ENCODE measurements at places on chromosomes 5 and 9.
A peak's percentile ranks its signal among the peaks of the same experiment; 100 is the strongest.

DNA sequence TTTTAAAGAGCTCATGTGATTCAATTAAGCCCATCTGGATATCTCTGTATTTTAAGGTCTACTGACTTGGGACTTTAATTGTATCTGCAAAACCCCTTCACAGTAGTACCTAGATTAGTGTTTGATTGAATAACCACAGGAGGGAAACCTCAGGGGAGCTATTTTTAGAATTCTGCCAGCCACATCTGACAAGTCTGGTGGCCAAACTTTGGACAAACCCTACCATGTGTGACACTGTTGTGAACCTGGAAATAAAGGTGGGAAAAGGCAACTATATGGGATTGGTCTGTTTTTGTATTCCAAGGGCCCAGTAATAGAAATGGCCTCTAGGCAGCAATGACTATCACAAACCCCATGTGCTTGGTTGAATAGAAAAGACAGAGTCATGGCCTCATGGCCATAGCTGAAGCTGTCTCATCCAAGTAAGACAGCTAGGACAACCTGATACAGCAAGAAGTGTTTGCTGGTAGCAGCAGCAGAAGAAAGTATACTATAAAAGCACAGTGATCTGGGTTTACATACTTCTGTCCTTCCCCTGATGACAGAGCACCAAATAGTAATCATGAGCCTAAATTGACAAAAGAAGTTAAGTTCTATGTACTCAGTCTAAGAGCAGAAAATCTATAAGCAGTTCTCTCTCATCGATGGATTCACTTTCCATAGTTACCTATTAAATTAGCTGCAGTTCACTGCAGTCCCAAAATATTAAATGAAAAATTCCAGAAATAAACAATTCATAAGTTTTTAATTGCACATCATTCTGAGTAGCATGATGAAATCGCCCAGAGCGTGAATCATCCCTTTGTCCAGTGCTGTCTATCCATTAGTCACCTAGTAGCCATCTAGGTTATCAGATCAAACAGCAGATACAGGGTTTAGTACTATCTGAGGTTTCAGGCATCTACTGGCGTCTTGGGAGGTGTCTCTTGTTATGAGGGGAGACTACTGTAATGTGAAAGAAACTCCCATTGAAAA lies 189.8 kb downstream of the ARHGAP26 start:
- peak; percentile 30 for DNase-seq

DNA sequence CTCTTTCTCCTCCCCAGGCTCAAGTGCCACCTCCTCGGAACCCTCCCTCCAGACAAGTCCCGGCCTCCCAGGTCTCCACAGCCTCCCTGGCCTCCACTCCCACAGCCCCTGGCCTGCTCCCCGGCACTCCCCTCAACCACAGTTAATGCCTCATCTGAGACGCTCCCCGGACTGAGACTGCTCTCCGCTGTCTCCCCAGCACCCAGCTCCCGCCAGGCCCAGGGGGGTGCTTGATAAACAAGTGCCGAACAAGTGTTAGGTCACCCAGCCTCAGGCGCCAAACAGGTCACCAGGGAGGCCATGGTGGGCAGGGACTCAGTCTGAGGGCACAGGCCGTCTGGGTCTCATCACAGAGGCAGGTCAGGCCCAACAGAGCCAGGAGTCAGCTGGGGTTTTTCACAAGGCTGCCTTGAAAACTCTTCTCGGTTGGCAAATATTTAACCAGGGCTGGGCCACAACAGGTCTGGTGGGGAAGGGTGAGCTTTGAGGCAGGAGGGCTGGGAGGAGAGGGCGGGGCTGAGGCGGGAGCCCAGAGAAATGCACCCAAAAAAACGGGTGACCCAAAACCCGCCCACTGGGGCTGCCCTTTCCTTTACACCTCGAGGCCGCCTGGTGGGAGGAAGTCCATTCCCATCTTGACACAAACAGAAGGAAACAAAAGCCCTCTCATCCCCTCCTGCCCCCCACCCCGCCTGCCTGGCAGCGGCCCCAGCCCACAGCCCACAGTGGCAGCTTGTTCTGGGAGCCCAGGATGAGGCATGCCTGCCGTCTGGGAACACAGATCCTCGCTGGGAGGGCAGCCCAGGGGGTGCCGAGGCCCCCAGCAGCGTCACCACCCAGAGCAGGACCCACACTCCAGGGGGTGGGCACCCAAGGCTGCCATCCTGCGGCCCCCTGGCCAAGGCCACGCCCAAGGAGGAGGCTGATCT lies 66.6 kb upstream of the STXBP1 start:
- peak; percentile 31 for DNase-seq

GRCh38 chr5:10374046-10375022 lies 20.8 kb downstream of the MARCHF6 start:
- DNase-seq = no peak

DNA sequence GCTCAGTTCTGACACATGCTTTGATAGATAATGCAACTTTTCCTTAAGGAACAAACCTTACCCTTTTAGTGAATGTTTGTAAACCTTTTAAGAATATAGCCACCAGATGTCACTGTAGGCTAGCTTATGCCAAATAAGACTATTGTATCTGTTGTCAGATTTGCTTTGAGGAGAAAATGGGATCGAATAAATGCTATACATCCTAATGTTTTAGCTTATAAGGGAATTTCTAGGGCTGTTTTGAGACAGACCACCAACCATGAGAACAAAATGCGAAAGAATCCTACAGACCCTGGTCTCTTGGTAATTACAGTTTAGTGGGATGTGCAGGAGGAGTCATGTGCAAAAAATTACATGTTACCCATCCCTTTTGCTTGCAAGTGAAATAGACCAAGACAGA lies 127.6 kb upstream of the NMUR2 start:
- peak; percentile 5 for DNase-seq

- DNase-seq = no peak
Measured at GRCh38 chr5:105230516-105231157, 1668.0 kb upstream of the NUDT12 start.

DNA sequence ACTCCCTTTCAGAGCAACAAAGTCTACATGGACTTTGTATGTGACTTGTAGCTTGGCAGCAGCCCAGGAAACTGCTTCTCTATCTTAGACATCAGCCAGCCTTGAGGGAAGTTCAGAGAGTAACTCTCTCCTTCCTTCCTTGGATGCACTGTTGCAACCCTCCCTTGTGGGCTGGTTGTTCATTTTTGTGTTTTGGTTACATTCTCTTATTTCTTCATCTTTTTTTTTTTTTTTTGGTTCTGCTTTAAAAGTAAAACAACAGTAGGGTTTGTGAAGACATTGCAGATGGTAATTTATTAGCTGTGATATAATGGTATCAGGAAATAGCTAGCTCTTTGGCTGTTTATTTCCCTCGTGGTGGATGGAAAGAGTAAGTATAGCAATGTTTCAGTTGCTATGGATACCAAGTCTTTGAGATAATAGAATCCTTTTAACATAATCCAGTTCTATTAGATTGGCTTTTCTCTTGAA lies 97.9 kb upstream of the MAMDC2 start:
- no peak for DNase-seq

DNA sequence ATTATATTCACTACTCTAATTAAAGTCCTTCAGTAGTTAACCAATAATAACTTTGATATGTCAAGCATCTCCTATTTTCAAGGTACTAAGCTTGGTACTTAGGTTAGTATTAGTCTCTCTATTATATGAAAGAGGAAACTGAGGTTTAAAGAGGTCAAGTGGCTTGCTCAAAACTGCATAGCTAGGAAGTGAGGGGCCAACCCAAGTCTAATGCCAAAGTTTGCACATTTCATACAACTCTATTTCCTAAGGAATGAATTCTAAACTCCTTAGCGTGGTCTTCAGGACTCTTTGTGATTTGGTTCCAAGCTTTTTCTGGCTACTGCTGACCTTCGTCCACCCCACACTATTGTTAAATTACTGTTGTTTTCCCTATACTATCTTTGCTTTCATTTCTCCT lies 9.9 kb upstream of the SHOC1 start:
- no peak for DNase-seq

- no peak for DNase-seq
Measured at GRCh38 chr5:11064763-11065450, 303.9 kb upstream of the DAP start.

DNA sequence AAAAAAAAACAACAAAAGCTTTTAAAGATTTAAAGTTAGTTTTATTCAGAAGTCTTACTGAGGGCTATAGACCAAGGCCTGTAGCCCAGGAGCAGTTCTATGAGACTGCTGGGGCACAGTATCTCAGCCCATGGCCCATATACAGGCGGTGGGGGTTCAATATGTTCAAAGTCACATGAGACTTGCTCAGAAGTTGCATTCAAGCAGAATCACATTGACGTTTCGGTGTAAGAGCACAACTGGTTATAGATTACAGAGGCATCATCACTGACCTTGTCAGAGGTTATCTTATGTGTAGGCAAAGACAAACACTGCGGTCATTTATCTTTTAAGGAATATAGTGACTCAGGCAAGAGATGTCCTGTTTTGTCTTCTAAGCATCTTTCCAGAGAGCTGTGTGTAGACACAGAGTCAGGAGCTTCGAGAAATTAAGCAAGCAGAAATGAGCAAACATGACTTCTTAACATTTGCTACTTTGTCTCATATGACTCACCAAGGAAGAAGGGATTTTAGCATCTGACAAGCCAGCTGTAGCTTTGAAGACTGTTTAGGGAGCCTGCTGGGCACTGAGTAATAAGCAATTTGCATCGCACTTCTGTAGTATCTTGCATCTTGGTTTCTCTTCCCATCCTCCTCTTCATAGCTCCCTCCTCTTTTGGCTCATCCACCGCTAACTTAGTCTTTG lies 12.9 kb upstream of the F2RL1 start:
- peak; percentile 66 for DNase-seq

DNA sequence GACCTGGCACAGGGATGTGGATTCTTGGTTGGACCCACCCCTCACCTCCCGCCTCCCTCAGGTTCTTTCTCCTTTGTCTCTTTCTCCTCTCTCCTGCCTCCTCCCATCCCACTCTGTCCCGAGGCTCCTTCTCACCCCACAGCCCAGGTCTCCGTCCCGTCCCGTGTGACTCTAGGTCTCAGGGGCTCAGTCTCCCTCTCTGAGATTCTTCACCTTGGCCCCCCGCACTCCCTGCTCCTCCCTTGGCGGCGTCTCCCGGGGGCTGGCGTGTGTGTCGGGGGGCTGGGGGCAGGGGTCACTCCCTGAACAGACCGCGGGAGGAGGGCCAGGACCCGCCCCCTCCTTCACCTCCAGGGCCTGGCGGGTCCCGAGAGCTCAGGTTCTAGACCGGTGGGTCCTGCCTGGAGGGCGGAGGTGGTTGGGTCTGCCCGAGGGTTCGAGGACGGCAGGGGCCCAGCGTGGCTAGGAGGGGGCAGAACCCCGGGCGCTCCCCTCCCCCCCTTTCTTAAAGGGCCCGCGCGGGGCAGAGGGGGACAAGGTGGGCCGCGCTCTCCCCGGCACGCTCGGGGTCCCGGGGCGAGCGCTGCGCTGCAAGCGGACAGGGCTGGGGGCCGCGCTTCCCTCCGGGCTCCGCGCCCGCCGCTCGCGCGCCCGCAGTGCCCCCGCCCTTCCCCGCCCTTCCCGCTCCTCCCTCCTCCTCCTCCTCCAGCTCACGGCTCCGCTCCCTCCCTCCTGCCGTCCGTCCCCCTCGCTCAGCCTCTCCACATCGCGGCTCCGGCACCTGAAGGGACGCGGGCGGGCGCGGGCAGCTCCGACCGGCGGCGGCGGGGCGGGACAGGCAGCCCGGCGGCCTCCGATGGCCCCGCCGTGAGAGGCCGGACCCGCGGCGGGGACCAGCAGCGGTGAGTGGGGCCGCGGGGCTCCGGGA lies at the start of gene PSD2:
Gene PSD2 (plus strand): TSS at position 735 of the 928 bp plus-strand sequence. CDS start 13,633 bp downstream, outside the sequence.
- no peak for DNase-seq

GRCh38 chr5:67404256-67405100 lies 207.9 kb upstream of the CD180 start:
- DNase-seq = no peak

DNA sequence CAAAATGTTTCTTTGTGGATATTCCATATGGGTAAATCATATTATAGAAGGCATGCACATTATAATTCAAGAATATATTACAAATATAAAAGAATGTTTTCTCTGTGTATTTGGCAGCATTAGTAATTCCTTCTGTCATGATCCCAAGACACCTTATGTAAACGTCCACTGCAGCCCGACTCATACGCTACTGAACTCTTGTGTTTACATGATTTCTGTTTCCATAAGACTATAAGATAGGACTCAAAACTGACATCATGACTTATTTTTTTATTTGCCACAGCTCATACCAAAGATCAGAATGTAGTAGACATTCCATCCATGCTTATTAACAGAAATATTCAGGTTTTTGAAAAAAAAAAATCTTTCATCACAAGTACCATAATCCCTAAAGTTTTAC lies 234.1 kb downstream of the AP3B1 start:
- no peak for DNase-seq

GRCh38 chr9:124450241-124450924 lies at the start of gene ADGRD2:
Gene ADGRD2, plus strand, starts transcription at chr9:124450451. Its CDS starts 1,216 bp downstream, at chr9:124451667.
- DNase-seq = no peak
